GM20000 (cell line): ENCODE measurements at places on chromosomes 6 and 20.

DNA sequence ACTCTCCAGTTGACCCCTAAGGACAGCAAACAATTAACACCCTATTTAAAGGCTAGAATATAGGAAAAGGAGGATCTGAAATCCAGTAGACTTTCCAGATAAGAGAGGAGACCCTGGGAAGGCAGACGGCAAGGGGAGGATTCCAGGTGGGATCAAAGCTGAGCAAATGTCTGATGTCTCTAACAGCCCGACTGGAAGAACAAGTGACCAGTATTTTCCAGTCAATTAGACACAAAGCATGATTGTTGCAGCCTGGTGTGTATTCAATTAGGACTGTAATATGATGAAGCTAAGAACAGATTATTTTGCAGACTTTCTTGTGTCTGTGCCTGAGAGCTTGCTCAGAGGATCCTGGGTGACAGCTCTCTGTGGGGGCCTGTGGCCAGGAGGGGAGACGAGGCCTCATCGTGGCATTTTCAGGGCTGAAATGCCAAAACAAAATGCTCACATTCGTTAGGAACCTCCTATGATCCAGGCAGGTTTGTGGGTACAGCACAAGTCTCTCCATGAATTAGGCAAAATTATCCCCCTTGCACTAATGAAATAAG lies 471.8 kb upstream of the AGPAT4 start:
- DNase-seq, result no peak

DNA sequence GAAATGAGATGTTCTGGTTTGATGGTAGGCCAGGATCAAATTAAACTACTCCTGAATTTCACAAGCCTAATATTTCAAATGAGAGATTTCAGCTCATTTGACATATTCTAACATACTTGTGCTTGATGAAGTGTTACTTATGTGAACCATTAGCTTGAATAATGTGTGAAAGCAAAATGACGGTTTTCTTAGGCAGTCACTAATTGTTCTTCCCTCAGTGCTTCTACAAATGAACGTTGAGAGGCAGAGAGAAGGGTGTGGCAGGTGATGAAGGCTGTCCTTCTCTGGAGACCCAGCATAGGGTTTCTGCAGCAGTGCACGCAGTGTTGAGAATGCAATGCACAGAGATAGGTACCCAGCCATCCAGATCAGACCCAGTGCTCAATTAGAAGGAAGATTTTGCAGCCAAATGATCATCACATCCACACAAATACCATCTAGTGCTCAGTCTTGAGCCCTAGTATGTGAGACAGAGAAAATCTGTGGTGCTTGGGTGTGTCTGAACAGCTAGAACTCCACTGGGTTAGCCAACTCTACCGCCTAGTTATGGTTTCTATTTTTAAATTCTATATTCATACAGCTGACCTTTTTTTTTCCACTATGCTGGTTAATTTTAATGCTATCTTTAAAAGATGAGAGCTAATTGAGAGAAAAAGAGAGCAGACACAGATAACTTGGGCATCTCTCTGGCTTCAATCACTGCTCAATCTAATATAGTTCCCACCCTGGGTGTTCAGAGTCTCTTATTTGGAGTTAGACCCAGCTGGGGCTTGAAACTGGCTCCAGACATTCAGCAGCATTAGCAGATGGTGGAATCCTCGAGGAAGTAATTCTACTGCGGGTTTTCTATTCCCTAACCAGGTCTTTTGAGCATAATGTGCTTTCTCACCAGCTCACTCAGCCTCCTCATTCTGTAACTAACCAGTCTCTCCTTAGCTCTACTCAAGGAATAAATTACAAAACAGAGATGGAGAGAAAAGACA lies 4.4 kb upstream of the MYLIP start:
- DNase-seq, result no peak

- no peak for DNase-seq
Observed at GRCh38 chr6:10201606-10202510, 213.0 kb downstream of the TFAP2A start.

DNA sequence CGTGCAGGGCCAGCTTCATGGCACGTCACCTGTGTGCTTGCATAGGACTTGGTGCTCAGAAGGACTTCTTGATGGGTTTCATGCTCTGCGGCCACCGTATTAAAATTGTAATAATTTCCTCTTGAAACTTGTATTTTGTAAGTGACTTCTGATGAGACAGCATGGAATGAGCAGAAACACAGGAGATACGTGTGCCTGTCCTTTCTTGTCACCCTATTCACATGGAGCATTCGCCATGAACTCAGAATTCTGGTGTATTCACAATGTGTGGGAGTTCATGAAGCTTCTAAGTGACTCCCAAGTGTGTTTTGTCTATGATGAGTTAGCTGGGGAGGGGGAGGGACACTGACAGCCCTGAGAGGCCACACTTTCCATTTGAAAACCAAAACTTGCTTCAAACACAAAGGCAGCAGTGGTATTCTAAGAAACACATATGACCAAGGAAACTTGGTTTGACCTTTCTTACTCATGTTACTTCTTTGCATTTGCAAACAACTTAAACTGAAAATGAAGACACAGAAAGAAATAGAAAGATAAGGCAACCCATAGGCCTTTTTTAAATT lies 92.1 kb upstream of the NEDD9 start:
- peak; percentile 56 for DNase-seq

GRCh38 chr6:126672649-126673048 lies 332.7 kb downstream of the CENPW start:
- DNase-seq, result peak; percentile 29

DNA sequence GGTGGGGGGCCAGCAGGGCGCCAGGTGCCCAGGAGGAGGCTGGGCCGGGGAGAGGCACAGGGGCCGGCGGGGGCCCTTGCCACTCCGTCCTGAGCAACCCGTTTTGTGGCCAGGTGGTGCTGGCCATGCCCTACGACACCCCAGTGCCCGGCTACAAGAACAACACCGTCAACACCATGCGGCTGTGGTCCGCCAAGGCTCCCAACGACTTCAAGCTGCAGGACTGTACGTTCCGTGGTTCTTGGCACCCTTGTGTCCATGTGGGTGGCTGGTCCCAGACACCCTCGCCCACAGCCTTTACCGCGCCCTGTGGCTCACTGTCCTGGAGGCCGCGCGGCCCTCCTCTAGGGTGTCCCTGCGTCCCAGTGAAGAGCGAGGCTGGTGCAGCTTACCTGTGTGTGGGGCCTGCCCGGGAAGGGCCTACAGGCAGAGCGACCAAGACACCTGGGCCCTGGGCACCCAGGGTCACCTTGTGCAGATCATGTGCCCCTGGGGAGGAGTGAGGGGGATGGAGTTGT lies 28.7 kb downstream of the PYGB start:
- no peak for DNase-seq

DNA sequence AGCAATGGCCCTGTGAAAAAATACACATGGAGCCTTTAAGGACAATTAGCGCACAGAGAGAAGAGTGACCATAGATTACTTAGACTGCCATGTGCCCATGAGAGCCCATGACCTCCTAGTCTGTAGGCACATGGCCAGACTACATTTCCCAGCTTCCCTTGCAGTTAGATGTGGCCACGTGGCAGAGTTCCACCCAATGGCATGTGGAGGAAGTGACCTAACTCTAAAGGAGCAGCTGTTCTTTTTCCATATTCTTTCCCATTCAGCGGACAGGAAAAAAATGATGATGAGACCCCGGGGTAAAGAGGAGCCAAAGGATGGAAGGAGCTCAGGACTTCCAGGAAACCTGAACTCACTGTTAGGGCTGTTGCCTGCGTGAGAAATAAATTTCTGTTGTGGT lies 116.6 kb downstream of the CBLN4 start:
- no peak for DNase-seq

GRCh38 chr6:14671261-14671681 lies 553.7 kb downstream of the CD83 start:
- no peak for DNase-seq

DNA sequence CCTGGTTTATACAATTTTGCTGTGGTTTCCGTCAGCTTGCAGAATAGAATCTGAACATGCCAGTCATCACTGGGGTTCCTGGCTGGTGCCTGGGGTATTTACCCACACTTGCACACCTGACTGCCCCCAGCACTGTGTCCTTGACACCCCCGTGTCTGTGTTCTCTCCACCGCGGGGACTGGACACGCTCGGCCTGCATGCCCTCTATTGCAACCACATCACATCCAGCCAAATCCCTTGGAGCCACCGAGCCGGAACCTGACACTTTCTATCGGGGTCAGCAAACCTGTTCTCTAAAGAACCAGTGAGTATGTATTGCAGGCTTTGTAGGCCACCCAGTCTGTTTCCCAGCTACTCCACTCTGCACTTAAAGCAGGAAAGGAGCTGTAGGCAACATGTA lies 527.5 kb downstream of the PRKN start:
- DNase-seq, result no peak

- DNase-seq, result no peak
Observed at GRCh38 chr20:25508083-25508770, 77.1 kb downstream of the NINL start.

DNA sequence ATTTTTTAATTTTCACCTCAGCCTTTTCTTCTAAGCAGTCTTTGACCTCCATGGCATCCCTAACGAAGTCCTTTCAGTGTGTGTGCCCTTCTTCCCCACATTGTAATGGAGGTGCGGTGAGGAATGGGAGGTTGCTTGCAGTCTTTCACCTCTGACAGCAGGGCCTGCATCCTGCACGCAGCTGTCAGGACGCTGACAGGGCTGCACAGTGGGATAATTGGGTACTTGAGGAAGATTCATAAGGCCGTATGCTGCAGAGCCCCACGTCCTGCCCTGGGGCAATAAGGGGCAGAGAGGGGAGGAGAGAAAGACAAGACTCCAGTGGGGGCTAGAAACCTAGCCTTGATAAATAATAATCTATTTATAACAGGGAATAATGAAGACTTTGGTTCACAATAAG lies 184.7 kb downstream of the SAMD5 start:
- DNase-seq, result no peak

DNA sequence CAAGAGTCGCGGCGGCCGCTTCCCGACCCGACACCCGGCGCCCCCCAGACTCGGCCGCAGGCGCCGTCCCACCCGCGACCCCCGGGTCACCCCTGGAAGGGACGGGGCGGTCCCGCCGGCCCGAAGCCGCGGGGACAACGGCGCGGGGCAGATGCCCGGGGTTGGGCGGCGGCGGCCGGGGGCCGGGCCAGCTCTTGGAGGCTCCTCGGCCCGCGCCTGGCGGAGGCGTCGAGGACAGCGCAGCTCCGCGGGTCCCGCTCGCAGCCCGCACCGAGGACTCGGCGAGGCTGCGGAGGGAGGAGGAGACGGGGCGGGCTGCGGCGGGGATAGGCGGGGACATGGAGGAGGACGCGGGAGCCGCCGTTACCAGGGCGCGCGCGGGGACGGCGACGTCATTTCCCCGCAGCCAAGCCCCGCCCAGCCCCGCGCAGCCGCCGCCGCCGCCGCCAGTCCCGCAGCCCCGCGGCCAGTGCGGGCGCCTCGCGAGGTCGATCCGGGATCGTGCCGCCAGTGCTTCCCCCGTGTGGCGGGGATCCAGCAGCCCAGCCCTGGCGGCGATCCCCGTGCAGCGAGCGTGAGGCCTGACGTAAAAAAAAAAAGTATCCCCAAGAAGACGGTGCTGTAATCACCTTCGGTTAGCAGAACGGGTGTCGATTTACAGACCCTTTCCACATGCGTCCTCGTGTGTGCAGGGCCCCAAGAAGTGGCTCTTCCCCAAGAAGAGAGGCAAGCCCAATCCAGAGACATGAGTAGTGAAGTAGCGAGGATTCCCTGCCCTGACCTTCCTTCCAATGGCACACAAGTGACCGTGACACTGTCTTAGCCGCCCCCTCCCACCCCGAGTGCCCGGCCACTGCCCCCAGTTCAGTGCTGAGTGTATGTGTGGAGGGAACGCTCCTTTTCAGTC lies at the start of gene FAM184A:
Gene FAM184A, minus strand, starts transcription at position 289 of the 907 bp plus-strand sequence. CDS start 365 bp downstream, outside the sequence.
- peak; percentile 74 for DNase-seq

- DNase-seq, result no peak
Observed at GRCh38 chr6:85451565-85452306, 1.9 kb downstream of the NT5E start.

DNA sequence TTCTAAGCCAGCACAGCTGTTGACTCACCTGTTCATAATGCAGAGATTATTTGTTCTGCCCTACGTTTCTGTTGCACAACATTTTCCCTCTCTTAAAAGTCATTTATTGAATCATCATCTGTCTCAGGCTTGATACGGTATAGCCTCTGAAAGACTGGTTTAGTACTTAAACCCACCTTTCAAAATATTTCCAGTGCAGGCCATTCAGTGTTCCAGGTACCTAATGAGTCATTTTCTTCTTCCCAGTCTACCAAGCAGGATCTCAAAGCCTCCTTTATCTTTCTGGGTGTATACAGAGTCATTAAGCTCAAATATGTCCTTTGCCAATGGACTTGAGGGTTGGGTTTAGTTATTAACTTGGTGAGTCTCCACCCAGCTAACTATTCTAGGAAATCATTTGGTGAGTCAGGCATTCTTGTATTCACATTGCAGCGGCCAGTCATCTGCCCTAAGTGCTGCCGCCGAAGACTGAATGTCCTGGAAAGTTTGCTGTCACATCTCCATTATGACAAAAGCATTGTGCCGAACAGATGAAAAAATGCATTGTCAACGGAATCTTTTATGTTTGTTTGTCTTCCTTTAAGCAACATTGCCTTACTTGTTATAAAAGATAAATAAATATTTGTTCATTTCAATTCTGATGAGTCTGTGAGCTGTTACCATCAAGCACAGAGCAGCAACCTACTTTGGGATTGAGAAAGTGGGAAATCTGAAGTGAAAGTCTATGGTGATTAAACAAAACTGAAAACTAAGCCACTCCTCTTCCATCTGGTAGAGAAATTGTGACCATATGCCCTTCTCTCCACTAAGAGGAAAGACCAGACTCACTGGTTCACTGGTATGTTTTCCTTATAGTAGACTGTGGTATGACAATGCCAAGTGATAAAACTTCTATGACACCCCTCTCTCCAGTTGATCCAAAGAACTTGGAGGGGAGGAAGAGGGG lies 14.3 kb upstream of the FAM135A start:
- DNase-seq, result no peak

- DNase-seq, result no peak
Observed at GRCh38 chr6:34953061-34954025, 64.3 kb downstream of the ANKS1A start.

- no peak for DNase-seq
Observed at GRCh38 chr20:47117773-47118172, 223.1 kb downstream of the EYA2 start.

DNA sequence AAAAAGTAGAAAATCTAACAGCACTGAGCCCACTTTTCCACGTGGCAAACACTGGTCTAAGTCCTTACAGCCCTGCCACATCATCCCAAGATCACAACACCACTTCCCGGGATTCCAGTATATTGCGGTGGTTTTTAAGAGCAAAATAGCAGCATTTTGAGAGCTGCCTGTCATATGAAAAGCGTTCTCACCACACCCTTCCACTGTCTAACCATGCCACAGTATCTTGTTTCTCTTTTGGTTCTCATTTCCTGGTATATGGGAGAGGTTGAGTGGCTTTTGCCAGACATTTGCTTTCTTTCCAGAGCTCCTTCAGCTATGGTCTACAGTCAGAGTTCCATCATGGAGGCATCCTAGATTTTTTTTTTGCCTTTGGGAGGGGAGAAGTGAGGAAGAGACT lies 243.0 kb downstream of the TSHZ2 start:
- no peak for DNase-seq

- no peak for DNase-seq
Observed at GRCh38 chr6:23388086-23388783, 737.8 kb upstream of the NRSN1 start.
